GM23338 (cell line): ENCODE measurements at places on chromosomes 4 and X. TPM values are rescaled to one million over a fixed set of nuclear protein-coding genes. Genes with fewer than 3 reads are reported as not detected.

DNA sequence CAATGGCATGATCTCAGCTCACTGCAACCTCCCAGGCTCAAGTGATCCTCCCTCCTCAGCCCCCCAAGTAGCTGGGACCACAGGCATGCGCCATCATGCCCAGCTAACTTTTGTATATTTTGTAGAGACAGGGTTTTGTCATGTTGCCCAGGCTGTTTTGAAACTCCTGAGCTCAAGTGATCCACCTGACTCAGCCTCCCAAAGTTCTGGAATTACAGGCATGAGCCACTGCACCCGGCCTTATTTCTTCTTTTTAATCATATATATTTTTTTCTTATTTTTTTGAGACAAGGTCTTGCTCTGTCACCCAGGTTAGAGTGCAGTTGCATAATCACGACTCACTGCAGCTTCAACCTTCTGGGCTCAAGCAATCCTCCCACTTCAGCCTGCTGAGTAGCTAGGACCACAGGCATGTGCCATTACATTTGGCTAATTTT is 184.0 kb downstream of the TSPAN5 start:
- DNase-seq = no peak

DNA sequence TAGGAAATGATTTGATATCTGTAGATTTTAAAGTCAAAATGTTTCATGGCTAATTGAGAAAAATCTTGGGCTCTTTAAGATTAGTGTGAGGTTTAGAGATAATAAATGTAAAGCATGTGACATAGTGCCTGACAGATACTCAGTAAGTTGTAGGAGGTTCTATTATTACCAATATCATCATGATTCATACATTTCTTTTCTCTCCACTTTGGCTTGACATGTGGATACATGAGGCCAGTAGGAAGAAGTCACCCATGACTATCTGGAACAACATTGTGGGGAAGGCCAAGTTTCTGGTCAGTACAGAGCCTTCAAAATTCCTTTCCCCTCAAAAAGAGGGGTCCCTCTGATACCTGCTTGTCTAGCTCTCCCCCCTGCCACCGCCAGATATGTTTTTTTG is 91.2 kb upstream of the SORBS2 start:
- no peak for DNase-seq

- no peak for DNase-seq
These were observed 865 bp downstream of the FAM200B start for GRCh38 chr4:15682242-15683142.

DNA sequence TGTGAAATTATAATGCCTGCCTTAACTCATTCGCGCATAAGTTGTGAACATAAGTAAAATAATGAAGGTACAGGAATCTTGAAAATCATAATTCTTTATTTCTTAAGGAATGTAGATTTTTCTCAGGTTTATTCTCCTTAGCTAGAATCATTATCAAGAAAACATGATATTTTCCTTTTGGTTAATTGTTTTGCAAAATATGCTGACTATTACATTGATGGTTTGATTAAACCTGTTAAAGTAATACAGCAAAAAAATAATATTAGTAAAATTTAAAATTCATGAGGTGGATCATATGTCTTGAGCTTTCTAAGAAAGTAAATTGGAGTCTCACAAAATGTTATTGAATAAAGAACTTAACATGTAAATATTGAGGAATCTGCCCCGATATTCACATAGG is 178.7 kb upstream of the TRAM1L1 start:
- DNase-seq = no peak

DNA sequence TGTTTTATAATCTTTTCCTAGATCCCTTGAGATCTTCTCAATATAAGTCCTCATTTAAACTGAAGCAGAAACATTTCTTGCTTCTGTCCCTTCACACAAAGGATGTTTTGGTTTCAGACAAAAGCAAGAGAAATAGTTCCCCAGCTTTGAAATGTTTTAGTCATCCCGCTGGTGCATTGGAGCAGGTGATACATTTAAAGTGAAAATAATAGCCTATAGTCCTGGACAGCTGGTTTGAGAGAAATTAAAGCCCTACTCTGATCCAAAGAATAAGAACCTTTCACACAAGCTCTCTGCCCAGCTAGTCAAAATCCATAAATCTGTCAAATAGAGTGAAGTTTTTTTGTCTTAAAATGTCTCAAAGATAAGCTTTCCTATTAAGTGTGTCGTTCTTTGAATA is 79.4 kb downstream of the LUZP4 start:
- no peak for DNase-seq

DNA sequence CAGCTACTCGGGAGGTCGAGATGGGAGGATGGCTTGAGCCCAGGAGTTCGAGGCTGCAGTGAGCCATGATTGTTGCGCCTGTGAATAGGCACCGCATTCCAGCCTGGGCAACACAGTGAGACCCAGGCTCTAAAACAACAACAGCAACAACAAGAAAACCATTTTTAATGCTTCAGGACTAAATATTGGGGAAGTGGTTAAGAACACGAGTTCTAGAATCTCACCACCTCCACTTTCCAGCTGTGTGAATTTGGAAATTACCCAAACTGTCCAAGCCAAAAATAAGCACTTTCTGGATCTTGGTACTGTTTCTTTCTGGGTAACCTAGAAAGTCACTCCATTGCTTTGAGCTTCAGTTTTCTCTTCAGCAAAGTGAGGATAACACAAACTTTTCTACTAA is 63.2 kb downstream of the ADGRG2 start:
- DNase-seq = no peak

CCNA2 gene
- 160 and 167 TPM in 2 replicates for total RNA-seq

LIAS gene
- 18.7 and 28.8 TPM in 2 replicates for total RNA-seq

PNMA6F gene
- 0.78 and 0.83 TPM in 2 replicates for total RNA-seq

MAGEA10 gene
- total RNA-seq = not detected in 2 replicates

CCKAR gene
- not detected in 2 replicates for total RNA-seq

XK gene
- 1.5 and 2.1 TPM in 2 replicates for total RNA-seq
